ENCODE measurements at places on chromosomes 2 and 18.

DNA sequence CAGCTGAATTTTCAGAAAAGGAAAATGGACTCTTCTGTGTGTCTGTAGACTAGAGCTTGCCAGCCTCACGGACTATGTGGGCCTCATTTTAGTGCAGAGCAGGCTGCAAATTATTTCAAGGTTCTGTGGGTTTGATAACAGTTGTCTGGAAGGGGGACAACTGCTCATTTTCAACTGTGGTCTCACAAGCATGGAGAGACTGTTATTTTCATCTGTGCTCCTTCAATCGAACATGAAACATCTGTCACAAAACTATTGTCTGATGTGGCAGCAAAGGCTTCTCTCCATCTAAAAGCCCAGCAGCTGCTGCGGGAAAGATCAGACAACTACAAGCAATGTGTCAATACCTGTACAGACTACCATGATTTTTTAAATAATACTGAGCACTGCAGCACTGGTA is 211.8 kb downstream of the LRRTM4 start:
- H3K27ac ChIP-seq: no peak overlapping the region
- no peak for DNase-seq
- no peaks in the 10 kb centered on the region for H3K27me3 ChIP-seq
- no peaks in the 10 kb centered on the region for H3K4me1 ChIP-seq
- H3K36me3 ChIP-seq: no peaks in the 10 kb centered on the region

GRCh38 chr2:178873912-178874311 is 66.7 kb upstream of the TTN start:
- no peak overlapping the region for H3K27ac ChIP-seq
- peaks cover 20% of the 10 kb centered on the region for H3K4me1 ChIP-seq
- DNase-seq: no peak
- no peak overlapping the region for H3K4me3 ChIP-seq

GRCh38 chr2:11904029-11904428 is 157.6 kb downstream of the LPIN1 start:
- H3K4me3 ChIP-seq: no peak overlapping the region
- no peaks in the 10 kb centered on the region for H3K4me1 ChIP-seq
- no peaks in the 10 kb centered on the region for H3K36me3 ChIP-seq
- no peak for DNase-seq
- no peaks in the 10 kb centered on the region for H3K27me3 ChIP-seq
- no peak overlapping the region for H3K27ac ChIP-seq

DNA sequence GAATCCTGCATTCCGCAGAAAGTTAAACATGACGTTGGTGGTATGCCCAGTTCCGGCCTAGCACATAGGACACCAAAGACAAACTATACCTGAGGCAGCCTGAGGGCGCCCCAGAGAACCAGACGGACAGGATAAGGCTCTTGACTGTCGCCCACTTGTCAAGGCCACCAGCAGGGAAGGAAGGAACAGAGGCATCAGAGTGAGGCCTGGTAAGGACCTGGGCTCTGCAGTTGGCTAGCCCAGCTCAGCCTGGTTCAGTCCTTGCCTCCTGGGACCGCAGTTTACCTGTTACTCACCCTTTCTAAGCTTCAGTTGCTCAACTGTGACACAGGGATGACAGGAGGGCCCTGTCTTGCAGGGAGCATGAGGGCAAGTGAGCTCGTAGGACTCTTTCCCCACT is 82.1 kb downstream of the ACTR2 start:
- H3K4me3 ChIP-seq: no peak overlapping the region
- no peak for DNase-seq
- peaks cover 6% of the 10 kb centered on the region for H3K36me3 ChIP-seq

GRCh38 chr18:23528580-23529472 is 25.5 kb downstream of the RMC1 start:
- H3K36me3 ChIP-seq: peaks cover 71% of the 10 kb centered on the region
- no peak for DNase-seq
- H3K27me3 ChIP-seq: no peaks in the 10 kb centered on the region
- no peak overlapping the region for H3K27ac ChIP-seq
- peaks cover 16% of the 10 kb centered on the region for H3K4me1 ChIP-seq

GRCh38 chr18:48030616-48031480 is 100.4 kb upstream of the SMAD2 start:
- no peak overlapping the region for H3K27ac ChIP-seq
- no peak overlapping the region for H3K4me3 ChIP-seq
- no peaks in the 10 kb centered on the region for H3K36me3 ChIP-seq
- no peaks in the 10 kb centered on the region for H3K4me1 ChIP-seq
- H3K27me3 ChIP-seq: no peaks in the 10 kb centered on the region

DNA sequence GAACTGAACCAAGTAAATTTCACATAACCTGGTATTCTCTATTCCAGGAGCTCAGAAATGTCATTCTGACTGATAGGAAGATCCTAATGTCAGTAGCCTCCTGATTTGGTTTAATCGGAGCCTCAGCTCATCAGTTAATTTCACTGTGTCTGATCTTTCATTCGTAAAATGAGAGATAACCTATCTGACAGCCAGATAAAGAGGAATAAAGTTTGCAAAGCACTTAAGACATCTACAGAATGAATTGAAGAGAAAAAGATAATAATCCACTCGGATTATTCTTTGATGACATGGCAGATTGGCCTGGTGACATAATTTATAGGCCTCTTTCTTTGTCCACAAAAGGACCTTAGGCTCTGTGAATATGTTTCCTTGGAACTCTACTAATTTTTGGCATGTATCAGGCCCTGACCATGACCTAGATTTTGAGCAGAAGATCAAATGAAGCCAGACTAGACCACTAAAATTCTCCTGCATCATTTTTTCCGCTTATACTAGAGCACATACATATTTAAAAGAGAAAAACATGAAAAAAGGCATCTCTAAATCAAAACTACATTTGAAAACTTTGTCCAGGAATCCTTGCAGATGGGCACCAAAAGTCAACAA is 312.4 kb downstream of the MTX2 start:
- peaks cover 1% of the 10 kb centered on the region for H3K36me3 ChIP-seq
- no peak overlapping the region for H3K4me3 ChIP-seq
- H3K4me1 ChIP-seq: peaks cover 9% of the 10 kb centered on the region
- no peak for DNase-seq
- no peak overlapping the region for H3K27ac ChIP-seq

DNA sequence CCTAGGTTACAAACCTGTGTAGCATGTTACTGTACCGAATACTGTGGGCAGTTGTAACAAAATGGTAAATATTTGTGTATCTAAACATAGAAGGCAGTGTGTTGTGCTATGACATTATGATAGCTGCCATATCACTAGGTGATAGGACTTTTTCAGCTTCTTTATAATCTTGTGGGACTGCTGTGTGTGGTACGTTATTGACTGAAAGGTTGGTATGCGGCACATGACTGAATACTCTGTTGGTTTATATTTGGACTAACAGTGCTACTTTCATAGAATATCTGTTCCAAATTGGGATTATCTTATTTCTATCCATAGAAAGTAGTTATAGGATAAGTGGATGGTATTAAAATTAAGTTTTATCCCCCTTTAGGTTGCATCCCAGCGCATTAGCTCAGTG is 144.7 kb downstream of the PHLPP1 start:
- no peaks in the 10 kb centered on the region for H3K4me1 ChIP-seq
- no peak for DNase-seq
- H3K27ac ChIP-seq: no peak overlapping the region
- H3K4me3 ChIP-seq: no peak overlapping the region

DNA sequence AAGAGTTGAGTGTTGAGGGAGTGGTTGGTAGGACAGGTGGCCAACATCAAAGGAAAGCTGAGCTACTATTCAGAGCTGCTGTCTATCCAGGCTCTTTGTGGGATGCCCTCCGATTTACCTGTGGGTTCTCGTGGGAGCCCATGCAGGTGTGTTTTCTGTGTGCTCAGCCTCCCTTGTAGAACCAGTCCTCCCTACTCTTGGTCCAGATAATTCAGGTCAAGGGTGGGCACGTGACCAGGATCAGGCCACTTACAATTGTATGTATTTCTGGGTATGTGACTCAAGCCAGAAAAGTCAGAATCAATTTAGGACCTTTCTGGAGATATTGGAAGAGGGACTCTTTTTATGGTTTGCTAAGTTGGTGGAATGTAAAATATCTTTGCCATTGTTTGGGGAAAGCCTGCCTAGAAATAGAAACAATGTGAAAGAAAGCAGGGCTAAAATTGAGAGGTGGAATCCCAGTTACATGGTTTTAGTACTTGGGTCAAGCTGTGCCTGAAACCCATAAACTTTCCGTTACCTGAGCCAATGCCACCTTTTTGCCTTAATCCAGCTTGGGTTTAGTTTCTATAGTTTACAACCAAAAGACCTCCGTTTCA is 93.2 kb downstream of the PDCL3 start:
- no peak overlapping the region for H3K4me3 ChIP-seq
- DNase-seq: no peak
- H3K27ac ChIP-seq: no peak overlapping the region
- H3K36me3 ChIP-seq: no peaks in the 10 kb centered on the region
- H3K4me1 ChIP-seq: no peaks in the 10 kb centered on the region

DNA sequence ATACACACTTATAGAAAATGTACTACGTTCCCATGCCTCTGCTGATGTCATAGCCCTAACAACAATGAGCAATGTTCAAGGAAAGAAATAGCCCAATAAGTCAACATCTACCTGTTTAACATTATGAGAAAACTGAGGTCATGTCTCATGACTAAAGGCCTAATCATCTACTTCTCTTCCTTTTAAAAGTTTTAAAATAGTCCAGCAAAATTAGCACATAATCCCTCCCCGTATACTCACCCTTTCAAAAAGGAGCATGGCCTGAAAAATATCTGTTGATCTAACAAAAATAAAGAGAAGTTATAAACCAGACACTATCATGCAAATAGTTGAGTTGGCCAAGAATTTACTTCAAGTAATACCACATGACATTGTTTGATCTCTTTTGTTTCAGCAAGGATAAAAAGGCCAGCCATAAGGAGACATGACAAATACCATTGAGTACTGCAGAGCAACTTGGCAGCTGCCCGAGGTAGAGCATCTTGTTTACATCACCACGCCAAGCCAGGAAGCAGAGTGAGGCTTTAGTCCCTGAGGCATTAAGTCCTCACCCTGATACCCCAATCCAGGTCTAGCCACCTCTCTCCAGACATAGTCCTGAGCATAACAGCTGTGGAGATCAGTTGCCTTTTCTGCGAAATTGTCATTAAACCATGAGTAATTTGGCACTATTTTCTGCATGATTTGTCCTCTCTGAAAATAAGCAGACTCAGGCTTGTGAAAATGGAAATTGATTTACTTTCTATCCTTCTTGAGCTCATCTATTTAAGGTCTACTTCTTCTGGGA is 137.4 kb upstream of the ETAA1 start:
- H3K27me3 ChIP-seq: no peaks in the 10 kb centered on the region
- no peaks in the 10 kb centered on the region for H3K4me1 ChIP-seq
- no peaks in the 10 kb centered on the region for H3K36me3 ChIP-seq
- DNase-seq: no peak
- no peak overlapping the region for H3K27ac ChIP-seq

GRCh38 chr2:100274566-100275199 is 47.6 kb downstream of the LONRF2 start:
- H3K4me3 ChIP-seq: no peak overlapping the region
- H3K27ac ChIP-seq: no peak overlapping the region
- no peak for DNase-seq
- peaks cover 6% of the 10 kb centered on the region for H3K4me1 ChIP-seq
- H3K27me3 ChIP-seq: peaks cover 6% of the 10 kb centered on the region

DNA sequence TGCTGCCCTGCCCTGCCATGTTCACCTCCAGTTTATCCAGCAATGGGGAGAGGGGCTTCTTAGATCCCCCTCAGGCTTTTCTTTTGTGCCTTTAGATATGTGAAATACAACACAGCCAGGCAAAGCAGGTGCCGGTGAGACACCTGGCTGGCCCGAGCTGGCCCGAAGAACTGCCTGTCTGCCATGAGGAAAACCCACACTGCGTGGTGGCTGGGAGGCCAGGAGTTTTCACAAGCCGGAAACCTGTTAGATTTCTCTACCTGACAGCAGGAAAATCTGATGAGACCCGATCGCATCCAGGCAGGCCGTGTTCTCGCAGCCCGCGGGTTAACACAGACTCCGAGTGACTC is 5.7 kb upstream of the GAL3ST2 start:
- no peak overlapping the region for H3K4me3 ChIP-seq
- DNase-seq: no peak
- H3K27ac ChIP-seq: no peak overlapping the region
- H3K27me3 ChIP-seq: no peaks in the 10 kb centered on the region
- peaks cover 7% of the 10 kb centered on the region for H3K4me1 ChIP-seq

DNA sequence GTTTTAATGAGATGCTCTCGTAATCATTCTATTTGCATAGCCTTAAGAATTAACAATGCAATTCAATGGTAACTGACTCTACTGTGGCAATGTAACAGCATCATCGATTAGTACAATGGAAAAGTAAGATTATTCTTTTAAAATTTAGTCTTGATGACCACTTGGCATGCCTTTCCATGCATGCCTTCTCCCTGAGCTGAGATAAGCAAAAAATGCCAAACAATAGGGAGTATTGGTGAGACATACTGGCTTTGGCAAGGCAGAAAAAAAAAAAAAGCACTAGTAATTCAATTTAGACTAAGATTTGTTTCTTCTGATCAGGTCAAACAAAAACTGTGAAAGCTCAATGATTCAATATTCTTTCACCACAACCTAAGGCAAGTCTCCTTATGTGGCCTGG is 110.8 kb upstream of the TRIB2 start:
- no peak for DNase-seq
- peaks cover 15% of the 10 kb centered on the region for H3K4me1 ChIP-seq
- no peak overlapping the region for H3K4me3 ChIP-seq
- H3K27me3 ChIP-seq: peaks cover 15% of the 10 kb centered on the region
- no peak overlapping the region for H3K27ac ChIP-seq

- H3K27ac ChIP-seq: no peak overlapping the region
- no peaks in the 10 kb centered on the region for H3K36me3 ChIP-seq
- H3K4me3 ChIP-seq: no peak overlapping the region
- peaks cover 5% of the 10 kb centered on the region for H3K27me3 ChIP-seq
Measured at GRCh38 chr2:11411768-11412448, 54.1 kb downstream of the E2F6 start.

- no peaks in the 10 kb centered on the region for H3K27me3 ChIP-seq
- H3K4me3 ChIP-seq: peak overlapping the region; percentile 89
- peak overlapping the region; percentile 52 for H3K27ac ChIP-seq
- H3K4me1 ChIP-seq: peaks cover 17% of the 10 kb centered on the region
- no peak for DNase-seq
Measured at GRCh38 chr2:25981596-25982272, 563 bp downstream of the KIF3C start.

- H3K4me1 ChIP-seq: peaks cover 59% of the 10 kb centered on the region
- peak overlapping the region; percentile 83 for H3K4me3 ChIP-seq
- DNase-seq: peak; percentile 54
- peak overlapping the region; percentile 82 for H3K27ac ChIP-seq
Measured at GRCh38 chr2:240568678-240569522, 616 bp downstream of the RNPEPL1 start.

- H3K27me3 ChIP-seq: no peaks in the 10 kb centered on the region
- H3K27ac ChIP-seq: no peak overlapping the region
- no peaks in the 10 kb centered on the region for H3K36me3 ChIP-seq
- H3K4me1 ChIP-seq: no peaks in the 10 kb centered on the region
- no peak overlapping the region for H3K4me3 ChIP-seq
- DNase-seq: no peak
Measured at GRCh38 chr2:49515996-49516782, 361.9 kb upstream of the FSHR start.

Data from activated T-helper 1 cell treated with anti-CD3 and anti-CD28 coated beads, Interleukin-12 subunit alpha, Interleukin-12 subunit beta, Interleukin-2, Interleukin-4 antibody, amounts not matched to agents 30 ng/mL and 10 ng/mL and 1 ng/mL, durations not matched to agents 14 hours and 24 hours and 36 hours (primary cell).